Mucosa of descending colon (tissue), 3 donors: ENCODE measurements at places on chromosomes 12 and 14.

DNA sequence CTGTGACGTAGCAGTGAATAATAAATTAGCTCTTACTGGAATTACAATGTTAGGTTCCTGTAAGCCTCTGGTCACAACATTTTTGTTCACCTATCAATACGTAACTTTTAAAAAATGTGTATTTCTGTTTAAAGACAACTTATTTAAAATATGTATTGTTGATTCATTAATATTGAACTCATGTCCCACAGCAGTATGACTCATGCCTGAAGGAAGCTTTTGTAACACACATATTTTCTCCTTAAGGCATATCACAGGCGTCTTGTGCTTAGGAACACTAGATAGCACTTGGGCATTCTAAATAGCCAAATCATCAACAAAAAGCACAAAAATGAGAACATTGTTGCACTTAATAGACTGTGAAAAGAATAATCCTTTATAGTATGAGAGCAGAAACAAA, 92.5 kb downstream of the GPHN start:
- DNase-seq: no peak

- DNase-seq: no peak
Observed at GRCh38 chr14:95456281-95456680, 60.2 kb downstream of the SYNE3 start.

GRCh38 chr12:77592836-77593235, 237.9 kb upstream of the NAV3 start:
- DNase-seq: no peak

GRCh38 chr12:75977952-75978671, 53.5 kb downstream of the PHLDA1 start:
- no peak for DNase-seq

- DNase-seq: no peak
Observed at GRCh38 chr12:57404966-57405640, 25.7 kb downstream of the R3HDM2 start.

- no peak for DNase-seq
Observed at GRCh38 chr12:42587601-42588523, 1.7 kb downstream of the PRICKLE1 start.

- no peak for DNase-seq
Observed at GRCh38 chr14:95948558-95948981, 71.9 kb downstream of the TUNAR start.

- DNase-seq: no peak
Observed at GRCh38 chr14:71703477-71703876, 228.8 kb upstream of the RGS6 start.

- no peak for DNase-seq
Observed at GRCh38 chr12:15756822-15757221, 32.4 kb downstream of the EPS8 start.

DNA sequence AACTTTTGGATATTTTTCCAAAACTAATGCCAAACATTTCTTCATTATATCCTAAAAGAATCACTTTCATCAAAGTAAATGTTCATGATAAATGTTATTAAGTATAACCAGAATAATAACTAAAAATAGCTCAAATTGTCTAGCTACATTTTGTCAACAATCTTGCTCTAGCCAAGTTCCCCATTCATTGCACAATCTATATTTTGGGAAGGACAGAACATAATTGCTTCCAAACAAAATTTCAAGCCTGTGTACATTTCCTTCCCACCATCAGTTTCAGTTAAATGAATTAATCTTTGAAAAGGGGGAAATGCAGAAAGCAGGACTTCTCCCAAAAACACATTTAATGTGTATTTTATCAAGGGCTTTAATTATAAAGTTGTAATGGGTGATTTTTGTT, 98.0 kb upstream of the PLEKHG7 start:
- no peak for DNase-seq

GRCh38 chr12:41019461-41019860, 168.7 kb upstream of the PDZRN4 start:
- no peak for DNase-seq

DNA sequence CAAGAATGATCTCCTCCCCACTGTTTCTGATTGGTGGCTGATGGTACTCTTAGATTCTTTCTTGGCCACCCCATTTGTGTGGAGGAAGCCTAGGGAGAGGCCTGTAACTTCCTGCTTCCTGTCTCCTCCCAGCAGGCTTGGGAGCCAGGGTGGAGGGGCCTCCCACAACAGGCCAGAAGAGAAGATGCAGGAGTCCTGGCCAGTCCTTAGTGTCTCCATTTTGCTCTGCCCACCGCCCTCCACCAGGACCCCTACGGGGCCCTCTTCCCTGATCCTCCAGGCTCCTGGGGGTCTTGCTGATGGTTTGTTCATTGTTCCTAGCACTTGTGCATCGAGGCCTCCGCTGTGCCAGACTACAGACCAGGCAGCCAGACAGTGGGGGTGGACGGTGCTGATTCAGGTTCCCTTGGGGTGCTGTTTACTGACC, 6.8 kb downstream of the TSPAN9 start:
- no peak for DNase-seq

GRCh38 chr12:46024099-46024498, 33.7 kb upstream of the SCAF11 start:
- DNase-seq: no peak

- no peak for DNase-seq
Observed at GRCh38 chr12:53290661-53291060, 4.7 kb upstream of the PFDN5 start.

GRCh38 chr12:57604454-57604991, at the start of gene DTX3:
DTX3 (plus strand) TSS chr12:57604824; CDS start chr12:57606518, 1,694 bp downstream.
- no peak for DNase-seq

- DNase-seq: no peak
Observed at GRCh38 chr12:103696101-103696500, 109.0 kb downstream of the STAB2 start.

DNA sequence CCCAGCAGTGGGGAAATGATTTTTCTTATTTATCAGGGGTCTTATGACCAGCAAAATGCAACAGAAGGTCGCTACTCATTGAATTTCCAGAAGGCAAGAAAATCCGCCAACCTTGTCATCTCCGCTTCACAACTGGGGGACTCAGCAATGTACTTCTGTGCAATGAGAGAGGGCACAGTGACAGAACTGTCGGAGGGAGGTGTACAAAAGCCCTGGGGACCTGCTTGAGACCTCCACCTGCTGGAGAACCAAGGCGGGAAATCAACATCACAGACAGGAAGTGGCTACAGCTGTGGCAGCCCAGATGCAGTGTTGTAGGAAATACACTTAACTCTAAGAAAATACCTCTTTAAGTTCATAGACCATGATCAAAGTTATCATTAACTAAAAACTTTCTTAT, 250.9 kb upstream of the OR4E1 start:
- peak; percentile 30 for DNase-seq

DNA sequence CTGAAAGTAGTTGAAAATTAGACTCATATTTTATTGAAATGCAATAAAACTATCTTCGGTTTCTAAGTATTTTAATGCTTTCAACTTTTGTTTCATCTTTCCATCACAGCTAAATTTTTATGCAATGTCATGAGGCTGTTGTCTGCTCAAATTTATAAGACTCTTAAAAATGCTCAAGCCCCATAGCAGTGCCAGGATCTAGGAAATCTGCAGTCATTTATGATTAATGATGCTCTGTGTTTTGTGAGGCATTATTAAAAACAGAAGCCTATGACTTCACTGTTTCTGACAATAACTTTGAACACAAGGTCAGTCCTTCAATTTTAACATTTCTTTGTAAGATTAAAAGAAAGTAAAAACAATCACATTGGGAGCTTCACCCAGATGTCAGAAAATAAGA, 112.5 kb downstream of the ALX1 start:
- DNase-seq: no peak

DNA sequence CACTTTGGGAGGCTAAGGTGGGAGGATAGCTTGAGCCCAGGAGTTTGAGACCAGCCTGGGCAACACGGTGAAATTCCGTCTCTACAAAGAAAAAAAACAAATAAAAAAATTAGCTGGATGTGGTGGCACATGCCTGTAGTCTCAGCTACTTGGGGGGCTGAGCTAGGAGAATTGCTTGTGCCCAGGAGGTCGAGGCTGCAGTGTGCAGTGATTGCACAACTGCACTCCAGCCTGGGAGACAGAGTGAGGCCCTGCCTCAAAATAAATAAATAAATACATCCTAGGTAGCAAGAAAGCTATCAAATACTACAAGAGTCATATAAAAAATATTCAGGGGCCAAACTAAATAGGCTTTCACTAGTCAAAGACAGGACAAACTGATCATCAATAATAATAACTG, 6.2 kb downstream of the KLHL28 start:
- no peak for DNase-seq

DNA sequence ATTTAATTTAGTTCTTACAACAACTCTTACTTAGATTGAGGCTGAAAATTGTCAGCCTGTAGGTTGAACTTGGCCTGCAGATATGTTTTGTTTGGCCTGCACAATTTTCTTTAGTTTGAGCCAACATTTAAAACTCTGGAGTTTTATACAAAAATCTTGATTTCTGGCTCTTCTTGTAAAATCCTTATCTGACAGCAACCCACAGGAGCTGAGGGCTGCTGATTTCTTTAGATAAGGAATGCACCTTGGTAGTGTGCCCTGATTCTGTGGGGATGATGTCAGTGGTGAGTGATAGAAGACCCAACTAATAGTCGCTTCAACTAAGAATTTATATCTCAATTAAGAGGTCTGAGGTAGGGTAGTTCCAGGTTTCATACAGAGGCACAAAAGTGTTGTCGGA, 49.5 kb downstream of the SOCS2 start:
- no peak for DNase-seq

DNA sequence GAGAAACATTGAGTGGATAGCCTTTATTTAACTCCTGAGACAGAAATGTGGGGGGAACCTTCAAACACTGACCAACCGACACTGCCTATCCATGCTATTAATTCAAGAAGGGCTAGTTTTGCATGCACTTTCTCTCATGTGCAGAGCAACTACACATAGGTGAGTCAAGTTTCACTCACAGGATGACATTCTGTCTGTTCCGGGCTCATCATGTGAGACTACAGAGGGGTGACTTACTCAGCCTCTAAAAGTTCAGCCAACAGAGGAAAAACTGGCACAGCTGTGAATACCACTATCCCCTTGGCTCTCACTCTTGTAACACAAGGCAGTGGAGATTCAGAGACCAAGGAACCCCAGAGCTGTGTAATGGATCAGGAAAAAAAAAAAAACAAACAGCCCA, 13.3 kb downstream of the BEST3 start:
- no peak for DNase-seq

- DNase-seq: no peak
Observed at GRCh38 chr12:65195387-65196055, 26.1 kb downstream of the LEMD3 start.

- DNase-seq: peak; percentile 77
Observed at GRCh38 chr14:45891417-45892080, 638.5 kb upstream of the MIS18BP1 start.

- DNase-seq: no peak
Observed at GRCh38 chr12:49970658-49971057, 2.1 kb upstream of the AQP6 start.

DNA sequence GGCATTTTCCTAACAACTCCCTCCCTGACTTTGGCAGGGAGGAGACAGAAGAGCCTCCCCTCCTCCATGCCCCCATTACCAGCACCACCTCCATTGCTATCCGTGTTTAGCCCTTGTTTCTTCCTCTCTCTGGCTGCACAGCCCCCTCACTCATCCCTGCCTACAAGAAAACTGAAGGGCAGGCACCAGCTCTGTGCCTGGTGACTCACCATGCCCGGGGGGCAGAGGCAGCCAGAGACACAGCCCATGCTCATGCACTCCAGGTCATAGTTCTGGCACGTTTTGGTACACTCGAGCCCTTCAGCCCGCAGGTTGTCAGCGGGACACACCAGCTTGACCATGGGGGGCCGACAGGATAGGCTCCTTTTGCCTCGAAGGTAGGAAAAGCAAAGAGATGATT, 80.4 kb downstream of the VWF start:
- DNase-seq: no peak

GRCh38 chr12:95693689-95694088, 96.9 kb downstream of the NTN4 start:
- DNase-seq: no peak

DNA sequence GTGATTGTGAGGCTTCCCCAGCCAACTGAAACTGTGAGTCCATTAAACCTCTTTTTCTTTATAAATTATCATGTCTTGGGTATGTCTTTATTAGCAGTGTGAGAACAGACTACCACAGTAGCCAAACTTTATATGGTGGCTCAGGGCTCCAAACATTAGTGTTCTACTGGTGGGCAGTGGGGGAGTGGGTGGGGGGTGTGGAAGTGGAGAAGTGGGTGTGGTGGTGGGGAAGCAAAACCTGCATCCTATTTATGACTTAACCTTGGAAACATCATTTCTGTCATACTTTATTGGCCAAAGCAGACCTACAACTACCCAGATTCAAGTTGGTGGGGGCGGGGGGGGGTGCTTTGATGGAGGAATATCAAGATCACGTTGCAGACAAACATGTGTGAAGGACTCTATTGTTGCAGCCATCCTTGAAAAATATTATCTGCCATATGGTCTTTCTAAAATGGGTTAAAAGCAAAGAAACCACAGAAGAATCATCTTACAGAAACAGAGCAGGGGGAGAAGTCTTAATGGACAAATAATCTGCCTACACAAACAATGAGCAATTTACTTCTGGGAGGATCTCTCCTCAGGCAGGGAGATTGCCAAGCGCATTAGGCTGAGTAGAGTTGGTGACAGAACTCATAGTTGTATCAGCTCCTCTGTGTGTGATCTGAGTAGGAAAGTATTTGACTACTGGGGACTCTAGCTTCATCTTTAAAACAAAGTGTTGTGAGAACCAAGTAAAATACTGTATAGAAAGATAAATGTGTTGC, 1.4 kb upstream of the PWP1 start:
- DNase-seq: no peak

DNA sequence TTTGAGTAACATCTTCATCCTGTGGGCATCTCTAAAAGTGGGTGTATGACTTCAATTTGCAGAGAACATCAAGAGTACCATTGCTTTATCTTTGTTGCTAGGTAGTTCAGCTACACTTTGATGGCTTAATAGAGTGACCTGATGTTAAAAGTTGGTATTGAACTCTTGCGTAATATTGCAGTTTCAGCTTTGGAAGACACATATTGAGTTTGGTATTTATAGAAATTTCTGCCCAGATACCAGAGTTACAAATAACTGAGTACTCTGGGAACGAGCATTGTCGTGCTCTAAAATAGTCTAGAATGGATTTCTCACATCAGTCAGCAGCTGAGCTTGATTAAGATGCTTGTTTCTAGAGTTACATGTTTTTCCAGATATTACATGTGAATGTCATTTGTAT, 24.8 kb upstream of the AKAP5 start:
- no peak for DNase-seq

- DNase-seq: peak; percentile 80
Observed at GRCh38 chr14:35355981-35356841, 48.3 kb downstream of the NFKBIA start.
